Tibial nerve (tissue), 4 donors: ENCODE measurements at places on chromosomes 12 and 14.

DNA sequence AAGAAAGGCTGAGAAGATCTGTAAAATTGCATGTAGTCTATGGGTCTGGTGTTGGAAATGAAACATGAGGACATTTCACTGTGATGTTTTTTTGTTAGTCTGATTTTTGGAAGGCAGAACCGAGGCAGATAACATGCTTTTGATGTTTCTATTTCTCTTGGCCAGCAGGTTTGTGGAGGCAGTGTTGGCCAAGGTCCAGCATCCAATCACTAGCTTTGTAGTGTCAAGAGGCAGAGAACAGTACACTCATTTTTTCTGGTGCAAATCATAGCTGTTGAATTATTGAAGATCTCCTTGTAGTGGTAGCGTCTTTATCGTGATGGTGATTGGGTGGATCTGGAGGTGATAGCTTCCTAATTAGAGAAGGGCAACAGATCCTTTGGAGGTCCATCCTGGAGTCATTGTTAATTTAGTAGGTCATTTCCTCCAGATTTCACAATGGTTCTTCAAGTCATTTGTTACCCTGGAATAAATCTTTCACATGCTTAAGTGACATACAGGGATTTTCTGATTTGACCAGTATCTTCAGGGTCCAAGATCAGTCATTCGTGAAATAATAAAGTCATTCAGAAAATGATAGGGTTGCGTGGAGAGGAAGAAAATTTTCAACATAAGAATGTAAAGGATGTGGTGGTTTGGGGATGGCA lies 252.4 kb upstream of the CPNE8 start:
- H3K36me3 ChIP-seq, result no peaks in the 10 kb centered on the region
- H3K27me3 ChIP-seq, result no peaks in the 10 kb centered on the region
- no peak for DNase-seq

- no peak for DNase-seq
- no peaks in the 10 kb centered on the region for H3K4me1 ChIP-seq
- H3K4me3 ChIP-seq, result no peak overlapping the region
- no peaks in the 10 kb centered on the region for H3K27me3 ChIP-seq
- no peaks in the 10 kb centered on the region for H3K36me3 ChIP-seq
Observed at GRCh38 chr12:101793401-101793800, 37.4 kb downstream of the GNPTAB start.

GRCh38 chr14:68740788-68741476 lies 51.9 kb downstream of the ZFP36L1 start:
- no peaks in the 10 kb centered on the region for H3K36me3 ChIP-seq
- H3K27ac ChIP-seq, result no peak overlapping the region
- no peaks in the 10 kb centered on the region for H3K4me1 ChIP-seq
- DNase-seq, result no peak

- H3K36me3 ChIP-seq, result no peaks in the 10 kb centered on the region
- no peaks in the 10 kb centered on the region for H3K27me3 ChIP-seq
- no peaks in the 10 kb centered on the region for H3K4me1 ChIP-seq
- H3K27ac ChIP-seq, result no peak overlapping the region
Observed at GRCh38 chr12:75825686-75826085, 205.9 kb downstream of the PHLDA1 start.

DNA sequence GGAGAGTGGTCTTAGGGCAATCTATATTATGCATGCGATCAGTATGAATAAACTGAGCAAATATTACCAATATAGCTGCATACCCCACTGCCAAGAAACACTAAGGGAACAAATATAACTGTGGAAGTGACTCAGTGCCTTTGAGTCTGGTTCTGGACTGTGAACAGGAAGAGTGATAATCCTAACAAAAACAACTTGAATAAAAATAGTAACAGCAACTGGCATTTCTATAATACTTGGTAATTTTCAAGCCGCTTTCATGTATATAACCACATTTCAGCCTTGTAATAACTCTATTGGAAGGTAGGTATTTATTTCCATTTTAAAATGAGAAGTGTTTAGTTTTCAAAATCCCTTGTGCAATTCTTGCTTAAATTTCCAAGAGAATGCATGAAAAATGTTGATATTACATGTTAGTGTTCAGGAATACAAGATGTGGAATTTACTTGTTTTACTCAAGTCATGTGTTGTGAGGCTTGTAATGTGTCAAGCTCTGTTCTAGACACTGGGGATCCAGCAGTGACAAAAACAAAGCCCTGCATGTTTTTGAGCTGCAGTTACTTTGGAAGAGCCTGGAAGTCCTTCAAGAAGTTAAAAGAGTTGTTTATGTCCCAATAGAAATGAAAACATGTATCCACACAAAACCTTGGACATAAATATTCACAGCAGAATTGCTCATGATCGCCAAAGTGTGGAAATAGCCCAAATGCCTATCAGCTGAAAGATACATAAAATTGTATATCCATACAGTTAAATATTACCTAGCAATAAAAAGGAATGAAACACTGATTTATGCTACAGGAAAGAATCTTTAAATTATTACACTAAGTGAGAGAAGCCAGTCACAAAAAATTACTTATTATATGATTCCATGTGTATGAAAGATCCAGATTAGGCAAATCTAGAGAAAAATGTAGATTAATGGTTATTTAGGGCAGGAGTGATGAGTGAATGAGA lies 338.1 kb upstream of the TMEM132C start:
- H3K27ac ChIP-seq, result no peak overlapping the region
- H3K27me3 ChIP-seq, result no peaks in the 10 kb centered on the region
- no peaks in the 10 kb centered on the region for H3K4me1 ChIP-seq
- no peak overlapping the region for H3K4me3 ChIP-seq

GRCh38 chr12:132502149-132502881 lies 12.4 kb downstream of the FBRSL1 start:
- H3K4me1 ChIP-seq, result peaks cover 60% of the 10 kb centered on the region
- no peaks in the 10 kb centered on the region for H3K36me3 ChIP-seq
- DNase-seq, result no peak

DNA sequence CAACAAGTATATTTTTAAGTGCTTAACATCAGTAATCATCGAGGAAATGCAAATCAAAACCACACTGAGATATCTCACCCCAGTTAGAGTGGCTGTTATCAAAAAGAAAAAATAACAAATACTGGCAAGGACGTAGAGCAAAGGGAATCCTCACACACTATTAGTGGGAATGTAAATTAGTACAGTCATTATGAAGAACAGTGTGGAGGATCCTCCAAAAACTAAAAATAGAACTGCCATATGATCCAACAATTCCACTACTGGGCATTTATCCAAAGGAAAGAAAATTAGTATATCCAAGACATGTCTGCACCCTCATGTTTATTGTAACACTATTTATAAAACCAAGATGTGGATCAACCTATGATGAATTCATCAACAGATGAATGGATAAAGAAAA lies 149.0 kb upstream of the PWP1 start:
- H3K27ac ChIP-seq, result no peak overlapping the region
- H3K4me3 ChIP-seq, result no peak overlapping the region
- no peaks in the 10 kb centered on the region for H3K4me1 ChIP-seq
- no peaks in the 10 kb centered on the region for H3K27me3 ChIP-seq
- DNase-seq, result no peak

DNA sequence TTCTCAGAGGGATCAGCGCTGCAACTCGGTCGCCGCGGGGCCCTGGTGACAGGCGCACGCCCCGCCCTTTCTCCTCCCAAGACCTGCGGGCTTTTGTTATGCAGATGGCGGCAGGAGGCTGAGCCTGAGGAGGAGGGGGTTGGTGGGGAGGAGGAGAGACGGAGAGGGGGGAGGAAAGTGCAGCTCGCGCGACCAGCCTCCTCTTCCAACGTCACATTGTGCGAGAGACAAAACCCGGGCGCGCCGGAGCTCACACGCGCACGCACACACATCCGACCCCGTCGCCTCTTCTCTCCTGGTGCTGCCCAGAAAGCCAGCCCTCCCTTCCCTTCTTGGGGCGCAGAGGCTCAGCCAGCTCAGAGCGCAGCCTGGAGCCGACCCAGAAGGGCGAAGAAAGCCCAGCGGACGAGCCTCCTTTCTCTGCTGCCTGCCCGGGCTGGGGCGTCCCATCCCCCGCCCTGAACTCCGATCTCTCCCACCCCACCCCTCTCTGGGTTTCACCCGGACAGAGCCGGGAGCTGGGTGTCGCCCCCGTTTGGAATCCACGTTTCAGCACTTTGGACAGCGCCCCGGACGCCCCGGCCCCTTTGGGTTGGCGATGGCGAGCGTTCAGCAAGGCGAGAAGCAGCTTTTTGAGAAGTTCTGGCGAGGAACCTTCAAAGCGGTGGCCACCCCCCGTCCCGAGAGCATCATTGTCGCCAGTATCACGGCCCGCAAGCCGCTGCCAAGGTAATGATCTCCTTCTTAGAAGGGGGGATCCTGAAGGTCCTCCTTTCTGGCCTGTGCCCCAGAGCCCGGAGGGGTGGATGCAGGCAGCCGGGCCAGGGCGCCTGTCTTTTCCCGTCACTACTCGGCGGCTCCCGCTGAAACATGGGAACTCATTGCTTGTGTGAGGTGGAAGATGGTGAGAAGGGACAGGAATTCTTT lies at the start of gene SRRM4:
Gene SRRM4 (plus strand): TSS at position 257 of the 927 bp plus-strand sequence. CDS start 342 bp downstream, at position 599.
- H3K36me3 ChIP-seq, result no peaks in the 10 kb centered on the region
- peaks cover 3% of the 10 kb centered on the region for H3K27me3 ChIP-seq
- H3K4me1 ChIP-seq, result no peaks in the 10 kb centered on the region

- H3K36me3 ChIP-seq, result peaks cover 14% of the 10 kb centered on the region
- peak overlapping the region; percentile 97 for H3K4me3 ChIP-seq
- no peaks in the 10 kb centered on the region for H3K27me3 ChIP-seq
- H3K27ac ChIP-seq, result peak overlapping the region; percentile 78
- no peak for DNase-seq
- peaks cover 8% of the 10 kb centered on the region for H3K4me1 ChIP-seq
Observed at GRCh38 chr12:131928080-131928710, 881 bp upstream of the PUS1 start.

DNA sequence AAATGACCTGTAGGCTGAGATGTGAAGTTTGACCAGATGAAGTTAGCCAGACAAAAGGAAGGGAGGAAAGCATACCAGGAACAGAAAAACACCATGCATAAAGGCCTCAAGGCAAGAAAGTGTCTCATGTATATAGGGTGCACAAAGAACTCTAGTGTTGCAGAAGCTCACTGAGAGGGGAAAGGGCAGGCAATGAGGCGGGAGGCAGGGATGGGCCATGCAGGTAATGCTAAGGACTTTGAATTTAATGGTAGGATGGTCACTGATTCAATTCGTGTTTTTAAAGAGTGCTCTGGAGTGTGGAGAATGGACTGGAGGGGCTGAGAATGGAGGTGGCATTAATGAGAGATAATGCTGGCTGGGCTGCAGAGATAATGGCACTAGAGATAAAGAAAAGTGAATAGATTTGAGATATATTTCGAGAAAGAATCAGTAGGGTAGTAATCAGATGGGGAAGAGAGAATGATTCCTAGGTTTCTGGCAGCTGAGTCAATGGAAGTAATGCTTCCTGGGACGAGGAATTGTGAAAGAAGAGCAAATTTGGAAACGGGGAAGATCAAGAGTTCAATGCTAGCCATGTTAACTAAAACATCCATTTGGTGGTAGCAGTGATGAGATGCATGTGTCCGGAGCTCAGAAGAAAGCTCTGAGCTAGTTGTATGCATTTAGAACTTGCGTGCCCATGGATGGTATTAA lies 43.1 kb downstream of the LIMA1 start:
- no peaks in the 10 kb centered on the region for H3K4me1 ChIP-seq
- no peak for DNase-seq
- no peak overlapping the region for H3K27ac ChIP-seq
- H3K4me3 ChIP-seq, result no peak overlapping the region
- no peaks in the 10 kb centered on the region for H3K27me3 ChIP-seq
- H3K36me3 ChIP-seq, result no peaks in the 10 kb centered on the region

DNA sequence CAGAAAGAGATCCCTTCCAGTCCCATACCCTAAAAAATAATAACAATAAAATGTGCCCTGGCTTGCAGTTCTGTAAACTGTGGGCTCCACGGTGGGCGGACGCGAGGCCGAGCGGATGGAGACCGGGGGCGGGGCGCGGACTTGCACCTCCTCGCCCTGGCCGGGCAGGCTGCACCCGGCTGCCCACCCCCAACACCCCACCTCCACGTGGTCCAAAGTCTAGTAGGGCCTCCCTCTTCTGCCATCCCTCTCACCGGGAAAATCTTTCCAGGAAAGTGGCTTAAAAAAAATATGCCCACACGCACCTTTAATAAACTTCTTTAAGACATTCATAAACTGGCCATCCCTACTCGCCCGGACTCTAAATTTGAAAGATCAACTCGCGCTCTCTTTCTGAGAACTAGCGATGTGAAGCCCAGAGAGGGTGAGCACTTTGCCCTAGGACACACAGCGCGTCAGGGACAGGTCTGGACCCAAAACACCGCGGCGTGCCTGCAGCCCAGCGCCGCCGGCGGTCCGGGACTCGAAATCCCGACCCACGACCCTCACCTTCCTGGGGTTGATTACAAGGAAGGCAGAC lies 1.9 kb upstream of the BCL11B start:
- peak overlapping the region; percentile 39 for H3K4me3 ChIP-seq
- no peak overlapping the region for H3K27ac ChIP-seq
- DNase-seq, result no peak
- H3K4me1 ChIP-seq, result peaks cover 23% of the 10 kb centered on the region
- H3K27me3 ChIP-seq, result peaks cover 87% of the 10 kb centered on the region

GRCh38 chr12:111409780-111410430 lies 4.2 kb downstream of the SH2B3 start:
- peaks cover 89% of the 10 kb centered on the region for H3K4me1 ChIP-seq
- H3K27ac ChIP-seq, result peak overlapping the region; percentile 95
- H3K36me3 ChIP-seq, result no peaks in the 10 kb centered on the region

DNA sequence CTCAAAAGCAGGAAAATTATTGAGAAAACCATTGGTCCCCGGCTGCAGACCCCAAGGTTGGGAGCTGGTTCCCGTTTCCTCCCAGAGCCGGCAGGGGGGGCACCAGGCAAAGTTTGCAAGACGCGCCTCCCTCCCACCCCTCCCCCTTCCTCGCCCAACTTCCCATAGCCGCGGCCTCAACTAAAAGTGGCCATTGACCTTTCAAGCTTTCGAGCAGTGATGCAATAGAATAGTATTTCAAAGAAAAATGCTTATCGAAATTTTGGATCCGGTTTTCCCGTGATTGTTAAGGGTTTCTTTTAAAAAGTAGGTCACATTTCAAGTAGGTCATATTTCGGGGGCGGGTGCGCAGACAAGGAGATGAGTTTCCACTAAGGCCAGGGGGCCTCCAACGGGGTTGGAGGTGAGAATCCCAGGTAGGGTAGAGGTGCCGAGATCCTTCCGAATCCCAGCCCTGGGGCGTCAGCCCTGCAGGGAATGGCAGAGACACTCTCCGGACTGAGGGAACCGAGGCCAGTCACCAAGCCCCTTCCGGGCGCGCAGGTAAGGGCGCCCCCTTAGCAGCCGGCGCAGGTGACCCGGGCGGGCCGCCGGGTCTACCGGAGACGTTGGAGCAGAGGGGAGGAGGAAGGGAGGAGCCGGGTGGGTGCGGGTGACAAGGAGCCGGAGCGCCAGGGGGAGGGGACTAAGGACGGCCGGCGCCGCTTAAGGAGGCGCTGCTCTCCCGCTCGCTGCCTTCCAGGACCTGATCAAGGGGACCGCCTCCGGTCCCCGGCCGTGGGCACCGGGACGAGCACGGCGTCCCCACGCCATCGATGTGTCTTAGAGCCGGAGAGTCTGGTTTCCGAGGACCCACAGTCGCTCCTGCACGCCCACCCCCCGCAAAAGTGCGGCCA lies 2.6 kb upstream of the SOCS2 start:
- H3K27me3 ChIP-seq, result no peaks in the 10 kb centered on the region
- peaks cover 40% of the 10 kb centered on the region for H3K4me1 ChIP-seq
- peak overlapping the region; percentile 86 for H3K4me3 ChIP-seq

- H3K27ac ChIP-seq, result no peak overlapping the region
- DNase-seq, result no peak
Observed at GRCh38 chr14:101535701-101536207, 25.5 kb upstream of the DIO3 start.

GRCh38 chr12:122946690-122947341 lies 19.4 kb downstream of the ABCB9 start:
- peaks cover 76% of the 10 kb centered on the region for H3K4me1 ChIP-seq
- H3K4me3 ChIP-seq, result no peak overlapping the region
- no peaks in the 10 kb centered on the region for H3K27me3 ChIP-seq
- peak; percentile 72 for DNase-seq

GRCh38 chr12:96195845-96196451 lies 1.8 kb downstream of the ELK3 start:
- no peak for DNase-seq
- no peaks in the 10 kb centered on the region for H3K27me3 ChIP-seq
- H3K4me1 ChIP-seq, result peaks cover 39% of the 10 kb centered on the region
- H3K4me3 ChIP-seq, result peak overlapping the region; percentile 74
